ENCODE measurements at places on chromosomes 3 and 15. TPM values are rescaled to one million over a fixed set of nuclear protein-coding genes. Genes with fewer than 3 reads are reported as not detected.

DNA sequence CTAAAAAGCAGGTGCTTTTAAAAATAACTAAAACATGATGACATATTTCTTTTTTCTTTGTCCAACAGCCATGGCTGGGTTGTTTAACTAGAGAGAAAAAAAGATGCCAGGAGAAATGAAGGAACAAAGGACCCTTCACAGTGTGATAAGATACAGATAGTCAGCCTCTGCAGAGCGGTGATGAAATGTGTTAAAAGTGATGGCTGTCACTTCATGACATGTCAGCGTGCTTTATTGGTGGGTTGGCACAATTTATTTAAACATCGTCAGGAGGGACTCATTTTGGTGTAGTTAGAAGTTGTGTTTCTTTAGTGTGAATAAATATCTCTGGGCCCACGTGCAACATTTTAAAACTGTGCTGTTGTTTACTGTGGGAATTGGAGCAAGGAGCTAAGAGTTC lies 887.4 kb upstream of the CFAP20DC start:
- no peak overlapping the region for H3K4me3 ChIP-seq
- H3K36me3 ChIP-seq = no peaks in the 10 kb centered on the region
- H3K27me3 ChIP-seq = no peaks in the 10 kb centered on the region
- H3K4me1 ChIP-seq = no peaks in the 10 kb centered on the region
- no peak for DNase-seq

DNA sequence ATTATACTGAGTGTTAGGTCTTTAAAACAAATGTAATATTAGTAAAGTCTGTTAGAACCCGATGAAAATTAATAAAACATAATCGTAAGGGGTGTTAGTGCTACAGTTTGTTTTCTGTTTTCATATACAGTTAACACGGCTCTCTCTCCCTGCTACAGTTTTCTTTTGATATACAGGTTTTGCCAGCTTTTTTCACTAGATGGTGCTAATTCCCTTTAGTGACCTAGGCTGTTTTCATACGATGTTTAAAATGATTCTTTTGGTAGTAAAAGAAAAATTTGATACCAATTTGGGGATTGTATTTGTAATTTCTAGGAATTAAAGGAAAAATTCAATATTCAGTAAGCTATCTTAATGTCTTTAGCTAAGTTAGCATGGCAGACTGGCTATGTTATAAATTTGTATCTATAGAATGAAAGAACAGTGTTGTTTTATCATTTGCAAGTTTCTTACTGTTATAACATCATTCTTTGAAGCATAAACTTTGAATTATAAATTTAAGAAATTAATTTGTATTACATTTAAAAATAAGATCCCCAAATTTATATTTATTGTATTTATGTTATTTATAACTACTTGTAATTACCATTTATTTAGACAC lies 11.5 kb downstream of the APH1B start:
- no peak for DNase-seq
- H3K27me3 ChIP-seq = no peaks in the 10 kb centered on the region
- H3K36me3 ChIP-seq = peaks cover 5% of the 10 kb centered on the region
- H3K4me1 ChIP-seq = peaks cover 15% of the 10 kb centered on the region

Gene NSUN3
- 6.6 TPM for total RNA-seq

GRCh38 chr15:95471690-95472086 lies 858.8 kb upstream of the NR2F2 start:
- no peak overlapping the region for H3K4me3 ChIP-seq
- H3K36me3 ChIP-seq = no peaks in the 10 kb centered on the region
- no peaks in the 10 kb centered on the region for H3K27me3 ChIP-seq
- H3K27ac ChIP-seq = peak overlapping the region; percentile 78
- no peak for DNase-seq
- peaks cover 22% of the 10 kb centered on the region for H3K4me1 ChIP-seq

Gene PIF1
- 0.56 TPM for total RNA-seq

DNA sequence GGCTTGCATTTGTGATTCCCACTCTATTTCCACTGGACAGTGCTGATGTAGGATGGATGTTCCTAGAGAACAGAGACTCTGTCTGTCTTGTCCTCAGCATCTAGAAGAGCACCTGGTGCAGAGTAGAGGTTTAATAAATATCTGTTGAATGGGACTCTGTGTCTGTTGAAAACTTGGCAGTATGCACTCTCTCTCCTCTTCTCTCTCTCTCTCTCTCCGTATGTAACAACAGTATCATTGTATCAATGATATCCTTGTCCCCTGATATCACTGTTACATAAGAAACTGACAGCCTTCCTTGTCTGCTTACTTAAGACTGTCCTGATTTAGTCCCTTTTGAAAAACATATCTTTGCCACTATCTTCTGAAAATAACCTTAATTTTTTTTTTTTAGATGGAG lies 24.3 kb upstream of the MGLL start:
- no peak overlapping the region for H3K4me3 ChIP-seq
- no peaks in the 10 kb centered on the region for H3K36me3 ChIP-seq
- no peak overlapping the region for H3K27ac ChIP-seq
- H3K4me1 ChIP-seq = no peaks in the 10 kb centered on the region
- DNase-seq = no peak

GRCh38 chr3:46019707-46020106 lies 7.6 kb downstream of the XCR1 start:
- no peaks in the 10 kb centered on the region for H3K36me3 ChIP-seq
- no peaks in the 10 kb centered on the region for H3K4me1 ChIP-seq
- no peaks in the 10 kb centered on the region for H3K27me3 ChIP-seq
- no peak overlapping the region for H3K27ac ChIP-seq

Gene SHC4
- total RNA-seq = 4.9 TPM

Gene COL7A1
- 1.9 TPM for total RNA-seq

GRCh38 chr3:78004571-78004970 lies 964.7 kb downstream of the ROBO2 start:
- no peak overlapping the region for H3K27ac ChIP-seq
- no peaks in the 10 kb centered on the region for H3K36me3 ChIP-seq
- no peak for DNase-seq
- H3K4me1 ChIP-seq = no peaks in the 10 kb centered on the region
- no peak overlapping the region for H3K4me3 ChIP-seq
- no peaks in the 10 kb centered on the region for H3K27me3 ChIP-seq

Gene IP6K1
- 30.9 TPM for total RNA-seq

GRCh38 chr3:16741103-16741758 lies 136.0 kb upstream of the DAZL start:
- peak overlapping the region; percentile 89 for H3K27ac ChIP-seq
- no peaks in the 10 kb centered on the region for H3K27me3 ChIP-seq
- H3K4me1 ChIP-seq = no peaks in the 10 kb centered on the region

GRCh38 chr3:137765310-137766033 lies 1.4 kb downstream of the SOX14 start:
- H3K36me3 ChIP-seq = no peaks in the 10 kb centered on the region
- no peaks in the 10 kb centered on the region for H3K4me1 ChIP-seq
- H3K4me3 ChIP-seq = no peak overlapping the region

DNA sequence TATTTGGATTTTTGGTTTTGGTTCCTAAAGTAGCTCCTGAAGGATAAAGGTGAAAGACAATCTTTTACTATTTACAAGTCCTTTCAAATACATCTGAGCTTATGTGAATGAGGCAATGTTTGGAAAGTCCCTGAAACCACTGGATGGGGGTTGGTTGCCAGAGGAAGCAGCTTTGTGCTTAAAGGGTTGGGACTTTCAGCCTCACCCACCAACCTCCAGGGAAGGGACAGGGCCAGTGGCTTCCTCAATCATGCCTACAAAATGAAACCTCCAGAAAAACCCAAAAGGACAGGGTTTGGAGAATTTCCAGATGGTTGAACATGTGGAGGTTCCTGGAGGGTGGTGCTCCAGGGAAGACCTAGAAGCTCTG lies 20.9 kb upstream of the ABHD17C start:
- no peaks in the 10 kb centered on the region for H3K36me3 ChIP-seq
- no peaks in the 10 kb centered on the region for H3K27me3 ChIP-seq
- H3K4me3 ChIP-seq = no peak overlapping the region
- no peak overlapping the region for H3K27ac ChIP-seq
- H3K4me1 ChIP-seq = no peaks in the 10 kb centered on the region

- peaks cover 28% of the 10 kb centered on the region for H3K36me3 ChIP-seq
- H3K4me3 ChIP-seq = no peak overlapping the region
- H3K4me1 ChIP-seq = no peaks in the 10 kb centered on the region
- no peak for DNase-seq
- no peak overlapping the region for H3K27ac ChIP-seq
Measured at GRCh38 chr3:11323813-11324212, 51.6 kb downstream of the ATG7 start.

DNA sequence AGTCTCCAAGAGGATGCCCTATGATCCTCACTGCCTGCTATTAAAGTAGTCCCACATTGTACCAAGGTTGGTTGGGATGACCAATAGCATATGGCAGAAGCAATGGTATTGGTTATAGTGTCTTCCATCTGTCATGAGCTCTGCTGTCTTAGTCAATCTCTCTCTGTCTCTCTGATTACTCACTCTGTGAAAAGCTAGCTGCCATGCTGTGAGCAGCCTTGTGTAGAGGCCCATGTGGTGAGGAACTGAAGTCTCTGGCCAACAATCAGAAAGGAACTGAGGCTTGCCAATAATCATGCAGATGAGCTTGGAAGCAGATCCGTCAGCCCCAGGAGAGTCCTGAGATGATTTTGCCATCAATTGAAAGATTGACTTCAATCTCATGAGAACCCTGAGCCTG lies 60.3 kb upstream of the CFAP161 start:
- DNase-seq = no peak
- H3K27me3 ChIP-seq = no peaks in the 10 kb centered on the region
- H3K27ac ChIP-seq = no peak overlapping the region
- peaks cover 5% of the 10 kb centered on the region for H3K4me1 ChIP-seq
- no peak overlapping the region for H3K4me3 ChIP-seq

- peaks cover 85% of the 10 kb centered on the region for H3K36me3 ChIP-seq
- no peak overlapping the region for H3K27ac ChIP-seq
- H3K4me3 ChIP-seq = no peak overlapping the region
- no peaks in the 10 kb centered on the region for H3K27me3 ChIP-seq
- DNase-seq = no peak
Measured at GRCh38 chr15:70057931-70058641, 39.6 kb downstream of the TLE3 start.

- peak; percentile 82 for DNase-seq
- H3K27me3 ChIP-seq = no peaks in the 10 kb centered on the region
- no peaks in the 10 kb centered on the region for H3K4me1 ChIP-seq
- peak overlapping the region; percentile 53 for H3K4me3 ChIP-seq
Measured at GRCh38 chr15:101008158-101009139, 89.3 kb downstream of the LRRK1 start.

GRCh38 chr3:148975248-148975647 lies 16.1 kb upstream of the GYG1 start:
- no peaks in the 10 kb centered on the region for H3K27me3 ChIP-seq
- no peak overlapping the region for H3K4me3 ChIP-seq
- no peaks in the 10 kb centered on the region for H3K4me1 ChIP-seq

Gene GP9
- total RNA-seq = not detected

- no peak for DNase-seq
- no peaks in the 10 kb centered on the region for H3K36me3 ChIP-seq
- no peak overlapping the region for H3K4me3 ChIP-seq
- H3K4me1 ChIP-seq = no peaks in the 10 kb centered on the region
- H3K27me3 ChIP-seq = no peaks in the 10 kb centered on the region
Measured at GRCh38 chr3:12773030-12773709, 14.1 kb upstream of the TMEM40 start.

Gene MEGF11
- total RNA-seq = not detected

Gene CISH
- total RNA-seq = 4.7 TPM

Gene MYL3
- 208 TPM for total RNA-seq

DNA sequence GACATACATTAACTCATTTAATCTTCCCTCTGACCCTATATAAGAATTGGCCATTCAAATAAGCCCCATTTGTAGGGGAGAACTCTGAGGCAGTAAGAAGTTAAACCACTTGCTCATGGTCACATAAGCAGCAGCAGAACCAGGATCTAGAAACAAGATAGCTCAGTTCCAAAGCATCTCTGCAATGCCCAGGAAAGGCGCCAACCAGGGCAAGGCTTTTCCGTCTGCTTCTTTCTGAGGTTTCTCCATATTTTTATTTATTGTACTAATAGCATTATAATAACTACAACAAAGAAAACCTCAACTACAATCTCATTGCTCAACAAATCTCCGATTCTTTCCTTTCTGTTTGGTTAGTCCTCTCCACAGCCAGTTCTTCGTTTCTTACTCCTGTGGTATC lies 4.3 kb upstream of the UBE2E2 start:
- no peaks in the 10 kb centered on the region for H3K27me3 ChIP-seq
- DNase-seq = no peak
- H3K27ac ChIP-seq = no peak overlapping the region
- no peak overlapping the region for H3K4me3 ChIP-seq

DNA sequence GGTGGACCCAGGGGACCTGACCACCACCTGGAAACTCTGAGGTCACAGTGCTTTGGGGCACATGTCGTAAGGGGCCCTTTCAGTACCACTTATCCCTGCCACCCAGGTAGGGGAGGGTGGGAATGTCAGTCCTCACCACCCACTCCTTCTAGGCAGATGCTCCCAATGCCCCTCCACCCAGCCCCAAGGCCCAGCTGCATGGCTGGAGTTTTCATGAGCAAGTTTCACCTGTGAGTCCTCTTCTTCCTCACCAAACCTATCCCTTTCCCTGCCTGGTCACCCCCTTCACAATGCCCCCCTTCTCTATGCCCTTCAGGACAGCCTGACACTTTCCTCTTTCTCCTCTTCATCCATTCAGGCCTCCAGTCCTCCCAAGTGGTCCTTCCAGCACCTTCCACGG lies 9.8 kb downstream of the FAM174B start:
- no peak overlapping the region for H3K27ac ChIP-seq
- no peaks in the 10 kb centered on the region for H3K27me3 ChIP-seq
- DNase-seq = no peak
- H3K36me3 ChIP-seq = no peaks in the 10 kb centered on the region

Gene LRRC3B
- 0.04 TPM for total RNA-seq

Gene MYLK
- total RNA-seq = 85.1 TPM

DNA sequence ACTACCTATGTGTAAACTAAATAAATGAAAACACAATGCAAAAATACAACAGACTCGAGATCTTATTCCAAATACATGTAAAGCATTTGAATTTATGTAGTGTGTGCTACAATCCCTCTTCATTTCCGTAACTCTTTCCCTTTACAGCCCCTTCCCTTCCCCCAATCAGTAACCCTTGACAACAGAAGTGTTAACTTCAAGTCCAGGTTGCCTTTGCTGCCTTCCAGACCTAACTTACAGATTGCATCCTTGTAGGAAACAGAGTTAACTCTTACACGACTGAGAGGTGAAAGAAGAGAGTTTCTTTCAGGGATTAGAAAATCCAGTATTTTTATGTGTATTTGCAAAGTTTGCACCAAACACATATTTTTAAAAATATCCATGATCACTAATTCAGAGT lies 1.4 kb upstream of the ROBO1 start:
- no peaks in the 10 kb centered on the region for H3K27me3 ChIP-seq
- no peaks in the 10 kb centered on the region for H3K36me3 ChIP-seq
- H3K4me3 ChIP-seq = no peak overlapping the region
- H3K27ac ChIP-seq = no peak overlapping the region

- no peak overlapping the region for H3K27ac ChIP-seq
- H3K4me3 ChIP-seq = no peak overlapping the region
- H3K27me3 ChIP-seq = no peaks in the 10 kb centered on the region
- no peak for DNase-seq
Measured at GRCh38 chr3:123644358-123644757, 59.5 kb upstream of the HACD2 start.

All from right atrium auricular region (tissue), 2 donors.